ENCODE measurements at places on chromosomes 13 and 19.

DNA sequence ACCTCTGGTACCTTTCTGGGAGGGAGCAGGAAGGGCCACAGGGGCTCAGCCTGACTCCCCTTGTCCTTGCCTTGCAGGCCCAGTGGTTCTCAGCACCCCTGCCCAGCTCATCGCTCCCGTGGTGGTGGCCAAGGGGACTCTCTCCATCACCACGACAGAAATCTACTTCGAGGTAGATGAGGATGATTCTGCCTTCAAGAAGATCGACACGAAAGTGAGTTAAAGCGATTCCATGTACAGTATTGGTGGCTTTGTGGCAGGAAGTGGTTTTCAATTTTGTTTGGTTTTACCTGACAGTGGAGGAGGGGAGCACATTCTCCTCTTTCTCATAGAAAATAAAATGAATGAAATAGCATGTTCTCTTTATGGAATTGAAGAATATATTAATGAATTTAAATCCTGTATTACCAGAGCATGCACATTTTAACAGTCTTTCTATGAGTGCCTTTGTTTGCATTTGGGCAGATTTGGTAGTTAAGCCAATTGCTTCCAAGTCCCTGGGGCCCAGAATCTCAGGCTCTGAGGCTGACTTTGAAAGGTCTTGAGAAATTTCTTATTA is 4.1 kb downstream of the MAB21L1 start:
- no peak for DNase-seq

- DNase-seq = no peak
Measured at GRCh38 chr13:31122544-31123260, 39.0 kb downstream of the HSPH1 start.

DNA sequence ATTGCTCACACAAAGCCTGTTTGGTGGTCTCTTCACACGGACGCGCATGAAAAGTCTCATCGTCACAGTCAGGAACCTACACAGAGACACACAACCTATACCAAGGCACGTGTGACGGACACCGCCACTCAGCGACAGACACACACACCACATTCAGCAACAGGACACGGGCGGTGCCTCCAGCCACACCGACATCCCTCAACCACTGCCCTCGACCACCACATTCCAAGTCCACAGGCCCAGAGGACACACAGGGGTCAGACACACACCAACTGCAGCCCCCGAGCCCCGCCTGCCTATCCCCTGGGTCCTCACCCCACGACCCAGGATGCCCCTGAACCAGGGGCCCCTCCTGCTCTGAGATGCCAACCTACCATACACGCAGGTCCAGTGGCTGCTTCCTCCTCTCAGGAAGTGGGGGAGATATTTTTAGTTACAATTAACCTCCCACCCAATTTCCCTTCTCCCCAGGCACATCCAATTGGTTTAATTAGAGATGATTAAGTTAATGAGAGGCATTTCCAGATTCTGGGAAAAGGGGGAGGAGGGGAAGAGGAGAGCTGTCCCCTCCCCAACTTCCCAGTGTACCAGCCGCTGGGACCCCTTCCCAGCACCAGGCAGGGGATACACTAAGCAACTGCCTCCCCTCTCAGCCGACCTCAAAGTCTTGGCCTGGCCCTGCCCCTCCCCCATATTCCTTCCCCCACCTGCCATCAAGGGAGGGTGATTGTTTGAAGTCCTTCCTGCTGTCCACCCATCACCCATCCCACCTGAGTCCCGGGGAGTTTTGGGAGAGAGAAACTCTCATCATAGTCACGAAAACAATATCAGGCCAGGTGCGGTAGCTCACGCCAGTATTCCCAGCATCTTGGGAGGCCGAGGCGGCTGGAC is 20.4 kb downstream of the MEIS3 start:
- no peak for DNase-seq

DNA sequence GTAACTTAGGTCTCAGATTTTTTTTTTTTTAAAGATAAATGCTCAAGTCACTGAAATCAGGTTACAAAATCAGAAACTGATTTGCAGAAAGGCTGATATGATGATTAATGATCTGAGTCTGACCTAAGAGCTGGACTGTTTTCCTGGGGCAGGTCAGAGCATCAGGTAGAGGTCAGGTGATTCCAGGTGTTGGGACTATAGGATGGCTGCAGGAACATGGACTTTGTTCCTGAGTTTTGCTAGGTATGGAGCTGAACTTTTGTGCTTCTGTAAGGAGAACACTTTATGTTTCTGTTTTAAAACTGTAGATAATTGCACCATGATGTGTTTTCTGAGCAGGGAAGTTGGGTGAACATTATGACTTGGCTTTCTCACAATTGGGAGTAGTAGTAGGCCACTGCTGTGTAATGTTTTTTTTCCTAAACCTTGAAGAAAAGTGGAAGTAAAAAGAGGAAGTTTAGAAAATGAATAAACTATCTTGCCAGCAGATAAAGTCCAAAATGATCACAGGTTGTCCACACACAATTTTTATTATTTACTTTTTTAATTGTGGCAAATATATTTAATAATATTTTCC is 297.2 kb downstream of the DCT start:
- DNase-seq = no peak

GRCh38 chr13:37114250-37114649 is 8.8 kb upstream of the CSNK1A1L start:
- no peak for DNase-seq

- DNase-seq = no peak
Measured at GRCh38 chr19:10729411-10729810, 11.5 kb downstream of the DNM2 start.

- peak; percentile 20 for DNase-seq
Measured at GRCh38 chr19:2574478-2574931, 98.6 kb downstream of the GADD45B start.

DNA sequence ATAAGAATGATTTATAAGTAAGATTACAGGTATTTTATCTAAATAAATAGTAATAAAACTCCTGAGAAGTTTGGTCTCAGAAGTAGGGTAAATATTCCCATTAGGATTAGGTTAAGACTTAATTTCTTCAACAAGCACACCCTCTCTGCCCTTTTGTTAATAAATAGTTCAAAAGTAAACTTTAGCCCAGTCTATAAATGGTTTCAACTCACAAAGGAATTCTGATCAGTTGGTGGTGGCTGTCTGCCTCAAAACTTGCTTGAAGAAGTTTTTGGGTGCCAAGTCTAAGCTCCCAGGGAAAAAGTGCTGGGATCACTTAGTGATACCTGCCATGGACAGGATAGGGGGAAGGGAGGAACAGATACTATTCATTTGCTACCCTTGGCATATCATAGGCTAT is 22.9 kb downstream of the MBNL2 start:
- DNase-seq = no peak

DNA sequence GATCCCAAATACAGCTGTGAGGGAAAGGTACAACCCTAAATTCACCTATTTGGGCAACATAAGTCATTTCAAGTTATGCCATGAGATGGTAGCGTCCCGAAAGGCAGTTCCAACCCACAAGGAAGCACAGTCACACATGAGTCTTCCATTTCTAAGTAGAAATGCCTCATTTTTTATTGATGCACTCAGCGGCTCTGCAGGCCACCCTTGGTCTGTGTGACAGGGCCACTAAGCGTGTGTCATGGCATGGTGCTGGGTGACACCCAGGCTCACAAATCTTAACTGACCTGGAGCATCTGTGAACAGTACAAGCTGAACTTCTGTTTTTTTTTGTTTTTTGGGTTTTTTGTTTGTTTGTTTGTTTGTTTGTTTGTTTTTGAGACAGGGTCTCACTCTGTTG is 15.1 kb downstream of the RAB20 start:
- no peak for DNase-seq

DNA sequence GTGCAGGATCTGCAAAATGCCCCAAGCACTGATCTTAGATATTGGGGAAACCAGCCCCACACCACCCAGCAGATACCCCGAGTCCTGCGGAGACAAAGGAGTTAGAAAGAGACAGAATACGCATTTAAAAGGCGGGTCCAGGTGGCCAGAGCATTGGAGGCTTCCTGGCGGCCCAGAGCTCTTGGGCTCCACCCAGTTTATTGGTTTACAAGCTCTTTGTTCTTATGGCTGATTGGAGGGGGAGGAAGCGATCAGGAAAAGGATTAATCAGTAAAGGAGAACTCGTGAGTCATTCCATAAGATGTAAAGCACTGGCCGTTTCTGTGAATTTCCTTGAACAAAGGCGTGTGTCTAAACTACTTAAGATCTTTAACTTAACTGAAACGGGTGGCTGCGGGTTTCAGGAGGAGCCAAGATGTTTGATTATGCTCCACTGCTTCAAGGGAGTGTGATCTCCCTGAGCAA is 926 bp downstream of the ZNF587 start:
- DNase-seq = no peak

- no peak for DNase-seq
Measured at GRCh38 chr19:38647966-38648768, 718 bp downstream of the ACTN4 start.

GRCh38 chr19:32580353-32580900 is 563 bp upstream of the PDCD5 start:
- no peak for DNase-seq

GRCh38 chr19:49631014-49631588 is 8.8 kb downstream of the RRAS start:
- no peak for DNase-seq

- DNase-seq = no peak
Measured at GRCh38 chr19:7808108-7808507, 21.9 kb upstream of the EVI5L start.

- DNase-seq = no peak
Measured at GRCh38 chr13:109390391-109390790, 396.0 kb downstream of the IRS2 start.

- DNase-seq = no peak
Measured at GRCh38 chr13:72174549-72174948, 307.5 kb upstream of the DACH1 start.

- DNase-seq = no peak
Measured at GRCh38 chr13:98468361-98468760, 108.5 kb downstream of the STK24 start.

GRCh38 chr13:103605546-103606326 is 539.5 kb upstream of the SLC10A2 start:
- DNase-seq = no peak

GRCh38 chr13:72121466-72121865 is 254.5 kb upstream of the DACH1 start:
- DNase-seq = no peak

DNA sequence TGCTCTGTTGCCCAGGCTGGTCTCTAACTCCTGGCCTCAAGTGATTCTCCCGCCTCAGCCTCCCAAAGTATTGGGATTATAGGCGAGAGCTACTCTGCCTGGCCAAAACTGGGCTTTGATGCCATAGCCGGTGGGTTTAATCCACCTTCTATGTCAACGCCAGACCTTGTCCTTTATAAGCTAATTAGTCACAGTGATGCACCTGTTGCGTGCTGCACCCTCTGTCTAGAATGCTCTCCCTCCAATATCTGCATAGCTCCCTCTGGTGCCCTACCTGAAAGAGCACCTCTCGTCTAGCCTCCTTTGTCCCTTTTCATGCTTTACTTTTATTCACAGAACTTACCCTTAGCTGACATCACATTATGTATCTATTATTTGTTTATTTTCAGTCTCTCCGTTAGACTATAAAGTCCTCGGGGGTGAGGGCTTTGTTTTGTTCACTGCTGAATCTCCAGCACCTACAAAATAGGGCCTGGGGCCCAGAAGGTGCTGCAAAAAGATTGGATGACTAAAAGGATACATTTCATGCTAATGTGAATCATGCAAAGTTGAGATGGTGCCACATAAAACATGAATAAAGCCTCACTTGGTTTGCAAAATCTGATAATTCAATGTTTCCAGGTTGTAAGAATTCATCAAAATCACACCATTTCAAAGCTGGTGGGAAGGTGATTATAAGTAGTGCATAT is 148.1 kb downstream of the USP12 start:
- DNase-seq = no peak

- no peak for DNase-seq
Measured at GRCh38 chr13:46341112-46341711, 45.8 kb downstream of the RUBCNL start.

DNA sequence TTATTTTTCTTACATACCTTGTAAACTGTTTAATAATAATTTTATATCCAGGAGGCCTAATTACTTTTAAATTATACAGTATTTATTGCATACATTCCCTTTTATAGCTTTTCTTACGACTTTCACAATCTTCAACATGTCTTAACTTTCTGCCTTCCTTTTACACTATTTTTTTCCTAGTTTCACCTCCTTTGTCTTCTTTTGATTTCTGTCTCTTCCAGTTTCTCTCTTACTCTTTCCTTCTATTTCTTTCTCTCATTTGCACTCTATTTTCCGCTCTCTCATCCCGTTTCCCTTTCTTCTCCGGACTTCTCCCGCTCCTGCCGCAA is 11.5 kb downstream of the ZNF552 start:
- DNase-seq = no peak

- no peak for DNase-seq
Measured at GRCh38 chr19:56934438-56935090, 94.0 kb upstream of the PEG3 start.

GRCh38 chr13:80012251-80012650 is 328.7 kb downstream of the SPRY2 start:
- no peak for DNase-seq

- no peak for DNase-seq
Measured at GRCh38 chr13:55214841-55215345, 1925.8 kb upstream of the PRR20A start.

- DNase-seq = no peak
Measured at GRCh38 chr19:31586282-31586681, 237.0 kb upstream of the TSHZ3 start.

DNA sequence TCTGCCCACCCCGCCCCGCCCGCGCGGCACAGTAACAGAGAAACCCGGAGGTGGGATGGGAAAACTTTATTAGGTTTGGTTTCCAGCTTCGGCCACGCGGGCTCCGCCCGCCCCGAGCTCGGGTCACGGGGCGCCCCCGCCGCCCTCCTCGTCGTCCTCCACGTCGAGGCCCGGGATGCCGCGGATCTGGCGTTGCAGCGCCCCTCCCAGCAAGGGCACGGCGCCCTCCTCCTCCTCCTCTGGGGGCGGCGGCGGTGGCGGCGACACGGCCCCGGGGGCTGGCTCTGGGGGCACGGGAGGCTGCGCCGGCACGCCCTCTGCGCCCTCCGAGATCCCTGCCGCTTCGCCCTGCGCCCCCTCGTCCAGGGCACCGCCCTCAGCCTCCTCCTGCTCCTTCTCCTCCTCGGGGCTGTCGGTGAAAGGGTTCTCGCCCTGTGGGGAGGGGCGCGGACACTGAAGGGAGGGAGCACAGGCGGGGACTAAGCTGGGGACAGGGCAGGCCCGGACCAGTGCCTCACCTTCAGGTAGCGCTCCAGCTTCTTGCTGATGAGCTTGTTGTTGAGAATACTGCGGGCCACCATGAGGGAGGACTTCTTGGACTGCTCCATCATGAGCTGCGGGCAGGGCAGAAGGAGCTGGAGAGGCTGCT is 536 bp upstream of the AKAP8 start:
- DNase-seq = no peak

All from mesothelial cell of epicardium (in vitro differentiated cells).